Fibroblast of skin of right quadriceps (primary cell): ENCODE measurements at places on chromosomes 1 and 21.
A peak's percentile ranks its signal among the peaks of the same experiment; 100 is the strongest.

GRCh38 chr1:2874207-2874606 is 72.7 kb upstream of the TTC34 start:
- DNase-seq = no peak

DNA sequence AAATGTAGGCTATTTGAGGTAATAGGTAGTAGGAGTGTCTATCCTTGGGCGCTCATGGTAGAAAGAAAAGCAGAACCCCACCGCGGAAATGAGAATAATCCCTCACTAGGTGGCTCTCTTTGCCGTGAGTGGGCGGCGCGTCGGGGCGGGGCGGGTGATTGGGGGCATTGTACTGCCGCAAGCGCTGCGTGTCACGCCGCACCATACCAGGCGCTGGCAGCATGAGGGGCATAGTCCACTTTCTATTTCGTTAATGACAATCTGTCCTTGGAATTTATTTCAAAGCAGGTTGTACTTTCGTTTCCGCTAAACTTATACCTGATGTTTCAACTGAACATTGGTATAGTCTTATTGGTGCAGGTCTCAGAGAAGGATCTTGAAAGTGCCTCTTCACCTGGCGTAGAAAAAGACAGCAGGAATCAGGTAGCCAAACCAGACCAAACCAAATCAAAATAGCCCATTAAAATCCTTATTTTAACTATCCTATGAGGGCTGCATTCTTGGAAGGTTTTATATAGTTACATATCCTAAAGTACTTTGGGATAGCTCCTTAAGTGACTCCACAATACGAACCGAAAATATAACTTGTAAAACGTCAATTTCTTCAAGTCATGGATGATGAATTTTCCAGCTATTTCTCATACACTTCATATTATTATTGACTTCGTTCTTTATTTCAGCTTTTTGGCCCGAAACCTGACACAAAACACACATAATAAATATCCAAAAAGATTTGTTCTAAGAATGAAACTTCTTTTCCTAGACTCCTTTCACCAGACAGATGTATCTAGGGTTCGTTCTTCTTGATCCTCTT is 1.9 kb upstream of the SMG7 start:
- peak; percentile 62 for DNase-seq

- peak; percentile 47 for DNase-seq
Measured at GRCh38 chr1:228374711-228375577, 31.7 kb downstream of the TRIM11 start.

DNA sequence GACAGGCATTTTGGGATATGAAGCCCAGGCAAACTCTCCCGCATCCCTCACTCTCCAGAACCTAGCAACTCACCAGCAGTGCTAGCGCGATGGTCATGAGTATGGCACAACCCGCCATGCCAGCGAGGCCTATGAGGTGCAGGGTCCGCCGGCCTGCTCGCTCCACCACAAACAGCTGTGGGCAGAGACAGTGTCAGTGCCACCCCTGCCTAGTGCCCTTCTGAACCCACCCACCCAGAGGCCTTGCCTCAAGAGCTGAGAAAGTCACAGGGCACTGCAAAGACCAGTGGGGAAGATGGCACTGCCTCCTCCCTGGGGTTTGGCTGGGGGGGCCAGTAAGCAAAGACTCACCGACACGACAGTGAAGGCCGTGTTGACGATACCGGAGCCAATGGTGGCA is 29.8 kb downstream of the SLC2A1 start:
- DNase-seq = no peak

DNA sequence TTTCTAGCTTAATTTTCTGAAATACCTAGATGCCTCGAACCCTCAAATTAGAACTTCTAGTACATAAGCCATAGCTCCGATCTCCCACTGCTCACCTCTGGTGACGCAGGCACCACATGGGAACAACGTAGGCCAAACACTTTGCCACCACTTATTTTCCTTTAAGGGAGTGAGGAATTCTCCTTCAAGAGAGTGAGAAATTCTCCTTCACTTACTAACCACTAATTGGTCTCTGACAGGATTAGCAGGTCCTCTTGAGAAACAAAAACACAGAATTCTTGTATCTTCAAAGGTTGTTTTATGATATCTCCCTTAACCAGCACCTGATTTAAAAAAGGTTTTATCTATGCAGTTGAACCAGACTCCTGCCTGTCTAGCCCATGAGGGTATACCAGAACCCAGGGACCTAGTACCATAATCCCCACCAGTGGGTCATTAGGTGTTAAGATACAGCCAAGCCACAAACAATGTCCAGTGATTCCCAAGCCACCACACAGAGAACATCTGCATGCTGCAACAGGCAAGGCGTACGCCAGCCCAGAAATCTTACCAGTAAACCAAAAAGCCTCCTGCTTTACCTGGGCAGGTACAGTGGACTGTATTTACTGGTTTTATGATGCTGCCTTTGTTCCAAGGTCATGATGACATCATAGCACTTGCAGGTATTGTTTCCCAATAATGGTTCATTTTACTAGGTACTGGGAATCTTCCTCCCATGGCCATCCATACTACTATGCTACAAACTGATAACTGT is 20.3 kb upstream of the CXADR start:
- DNase-seq = peak; percentile 54

- DNase-seq = no peak
Measured at GRCh38 chr1:78526496-78526895, 35.7 kb downstream of the PTGFR start.

GRCh38 chr1:8363186-8363766 is 45.4 kb downstream of the SLC45A1 start:
- no peak for DNase-seq

DNA sequence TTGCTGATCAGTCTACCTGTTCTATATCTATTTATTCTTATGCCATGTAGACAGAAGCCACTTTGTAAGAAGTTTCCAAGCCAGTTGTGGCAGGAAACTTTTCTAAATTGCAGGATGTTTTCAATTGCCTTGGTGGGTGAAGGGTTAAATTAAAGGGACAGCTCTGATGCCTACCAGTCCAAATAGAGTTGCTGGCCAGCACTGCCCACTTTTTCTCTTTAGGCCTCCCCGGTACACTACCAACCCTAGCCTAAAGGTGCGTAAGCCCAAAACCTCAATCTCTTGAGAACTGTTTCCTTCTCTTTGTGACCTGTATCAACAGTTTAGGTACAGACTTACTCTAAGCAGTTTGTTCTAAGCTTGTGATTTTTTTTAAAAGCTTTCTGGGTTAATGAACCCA is 15.5 kb downstream of the SUSD4 start:
- no peak for DNase-seq
